ENCODE measurements at places on chromosomes 3 and 15. TPM values are rescaled to one million over a fixed set of nuclear protein-coding genes. Genes with fewer than 3 reads are reported as not detected.
A peak's percentile ranks its signal among the peaks of the same experiment; 100 is the strongest.

SNURF gene
- 20.2 TPM for total RNA-seq

ADGRG7 gene
- 2.8 TPM for total RNA-seq

GNAT1 gene
- total RNA-seq, result not detected

CCDC9B gene
- total RNA-seq, result 1.6 TPM

GRCh38 chr15:98596131-98596530 lies 52.2 kb upstream of the IGF1R start:
- peak; percentile 20 for DNase-seq
- peaks cover 18% of the 10 kb centered on the region for H3K4me1 ChIP-seq
- peaks cover 31% of the 10 kb centered on the region for H3K27me3 ChIP-seq

DNA sequence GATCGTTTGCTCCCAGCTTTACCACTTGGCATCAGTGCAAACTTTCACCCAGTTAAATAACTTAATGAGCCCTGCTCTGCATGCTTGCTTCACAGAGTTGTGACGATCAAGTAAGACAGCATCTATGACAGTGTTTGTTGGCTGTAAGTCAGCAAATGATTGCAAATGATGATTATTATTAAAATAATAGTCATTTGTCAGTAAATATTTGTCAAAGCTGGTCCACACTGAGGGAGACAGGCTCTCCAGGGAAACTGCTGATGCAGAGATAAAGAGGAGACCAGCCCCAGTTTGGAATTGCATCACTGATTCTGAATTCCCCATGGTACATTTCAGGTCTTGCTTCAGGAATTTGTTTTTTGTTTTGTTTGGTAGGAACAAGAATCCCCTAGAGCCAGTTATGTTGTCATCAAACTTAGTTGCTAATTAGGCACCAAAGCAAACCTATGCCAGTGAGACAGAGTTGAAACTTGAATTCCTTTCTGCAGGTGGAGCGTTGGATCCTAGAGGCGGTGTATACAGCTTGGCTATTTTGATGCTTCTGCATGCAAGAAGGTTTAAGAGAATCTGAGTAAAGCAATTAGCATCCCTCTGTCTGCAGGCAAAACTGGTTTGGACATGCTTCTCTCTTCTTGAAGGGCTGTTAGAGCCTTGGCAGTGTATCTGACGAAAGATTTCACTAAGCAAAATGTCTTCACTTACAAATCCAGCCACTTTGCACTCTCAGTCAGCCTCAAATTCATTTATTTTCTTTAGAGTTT lies 338.6 kb upstream of the TPRG1 start:
- no peak overlapping the region for H3K4me3 ChIP-seq
- no peaks in the 10 kb centered on the region for H3K27me3 ChIP-seq
- H3K4me1 ChIP-seq, result peaks cover 24% of the 10 kb centered on the region
- no peaks in the 10 kb centered on the region for H3K36me3 ChIP-seq

DNA sequence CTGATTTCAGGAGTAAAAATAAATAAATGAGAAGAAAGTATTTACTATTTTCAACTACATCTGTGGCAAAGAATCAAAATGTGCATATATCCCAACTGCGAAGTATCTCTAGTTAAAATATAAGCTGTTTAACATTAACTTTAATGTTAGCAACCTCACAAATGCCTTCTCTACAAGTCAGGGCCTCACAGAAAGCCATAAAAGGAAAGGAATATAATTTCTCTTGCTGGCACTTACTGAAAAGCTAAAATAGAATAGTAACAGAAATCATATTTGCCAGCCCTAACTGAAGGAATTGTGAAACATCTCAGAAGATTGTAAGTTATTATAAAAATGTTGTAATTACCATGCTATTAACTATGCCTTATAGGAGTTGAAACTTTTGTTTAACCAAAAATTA lies 65.1 kb upstream of the MBNL1 start:
- no peaks in the 10 kb centered on the region for H3K27me3 ChIP-seq
- DNase-seq, result no peak
- H3K4me1 ChIP-seq, result peaks cover 14% of the 10 kb centered on the region
- no peak overlapping the region for H3K4me3 ChIP-seq
- no peaks in the 10 kb centered on the region for H3K36me3 ChIP-seq

- no peak overlapping the region for H3K27ac ChIP-seq
- no peak for DNase-seq
- no peaks in the 10 kb centered on the region for H3K36me3 ChIP-seq
- no peak overlapping the region for H3K4me3 ChIP-seq
Measured at GRCh38 chr3:106458952-106459351, 590.1 kb upstream of the CBLB start.

DNA sequence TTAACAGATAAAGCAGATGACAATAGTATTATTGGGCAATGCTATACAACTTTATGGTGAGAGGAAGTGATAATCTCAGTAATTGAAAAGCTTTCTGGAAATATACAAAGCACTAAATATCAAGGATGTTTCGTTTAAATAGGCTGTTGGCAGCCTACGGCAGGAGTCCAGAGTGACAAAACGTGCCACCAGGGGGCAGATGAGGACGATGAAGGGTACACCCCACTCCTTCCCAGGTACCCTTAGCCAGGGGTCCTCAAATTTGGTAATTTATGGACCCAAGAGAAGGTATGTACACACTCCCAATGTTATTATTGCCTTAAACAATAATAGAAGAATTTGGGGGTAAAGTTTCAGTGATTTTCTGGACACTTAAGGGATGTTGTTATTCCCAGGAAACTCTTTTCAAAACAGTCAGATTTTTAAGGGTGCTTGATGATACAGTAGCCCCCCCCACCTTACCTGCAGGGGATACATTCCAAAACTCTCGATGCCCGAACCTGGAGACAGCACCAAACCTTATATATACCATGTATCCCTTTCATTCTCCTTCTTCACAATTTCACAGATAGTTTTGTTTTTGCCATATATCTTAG lies 1.4 kb upstream of the MAGEL2 start:
- no peak for DNase-seq
- no peaks in the 10 kb centered on the region for H3K36me3 ChIP-seq
- no peak overlapping the region for H3K27ac ChIP-seq

GRCh38 chr3:110816008-110816407 lies 255.6 kb upstream of the NECTIN3 start:
- H3K36me3 ChIP-seq, result peaks cover 5% of the 10 kb centered on the region
- no peak overlapping the region for H3K27ac ChIP-seq
- H3K27me3 ChIP-seq, result no peaks in the 10 kb centered on the region
- no peak overlapping the region for H3K4me3 ChIP-seq
